H1 (cell line): ENCODE measurements at places on chromosomes 7 and 10. TPM values are rescaled to one million over a fixed set of nuclear protein-coding genes. Genes with fewer than 3 reads are reported as not detected.

Gene H2BK1
- not detected in 2 replicates for total RNA-seq

Gene CNTNAP2
- 69.1 and 71.0 TPM in 2 replicates for total RNA-seq

Gene PRLHR
- not detected in 2 replicates for total RNA-seq

Gene OPN4
- not detected in 2 replicates for total RNA-seq

Gene TMEM273
- total RNA-seq = not detected in 2 replicates

GRCh38 chr7:101538596-101539459 lies 90.3 kb downstream of the MYL10 start:
- DNase-seq = peak; percentile 92

GRCh38 chr10:70931168-70931815 lies 42.9 kb upstream of the PCBD1 start:
- DNase-seq = no peak

- DNase-seq = no peak
Observed at GRCh38 chr10:9222917-9223316, 1168.4 kb downstream of the GATA3 start.

DNA sequence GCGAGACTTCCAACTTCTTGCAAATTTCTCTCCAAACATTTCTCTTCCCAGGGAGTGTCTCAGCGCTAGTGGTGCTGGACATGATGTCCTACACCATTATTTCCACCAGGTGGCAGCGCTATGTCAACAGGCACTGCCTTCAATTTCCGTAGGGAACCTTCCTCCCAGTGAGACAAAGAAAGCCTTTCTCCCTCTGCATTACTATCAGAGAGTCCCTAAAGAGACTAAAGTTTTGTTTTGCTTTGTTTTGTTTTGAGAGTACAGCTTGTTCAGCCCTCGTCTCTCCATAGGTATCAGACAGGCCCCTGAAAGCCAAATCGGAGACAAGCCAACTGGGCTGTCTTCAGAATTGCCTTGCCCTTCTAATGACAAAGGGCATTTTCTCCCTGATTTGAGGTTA lies 44.2 kb upstream of the GGCT start:
- DNase-seq = peak; percentile 66
